ENCODE measurements at places on chromosomes 6 and 20. TPM values are rescaled to one million over a fixed set of nuclear protein-coding genes. Genes with fewer than 3 reads are reported as not detected.

The NRN1 gene
- 0.68 TPM for total RNA-seq

The RIPOR2 gene
- total RNA-seq = 10.3 TPM

DNA sequence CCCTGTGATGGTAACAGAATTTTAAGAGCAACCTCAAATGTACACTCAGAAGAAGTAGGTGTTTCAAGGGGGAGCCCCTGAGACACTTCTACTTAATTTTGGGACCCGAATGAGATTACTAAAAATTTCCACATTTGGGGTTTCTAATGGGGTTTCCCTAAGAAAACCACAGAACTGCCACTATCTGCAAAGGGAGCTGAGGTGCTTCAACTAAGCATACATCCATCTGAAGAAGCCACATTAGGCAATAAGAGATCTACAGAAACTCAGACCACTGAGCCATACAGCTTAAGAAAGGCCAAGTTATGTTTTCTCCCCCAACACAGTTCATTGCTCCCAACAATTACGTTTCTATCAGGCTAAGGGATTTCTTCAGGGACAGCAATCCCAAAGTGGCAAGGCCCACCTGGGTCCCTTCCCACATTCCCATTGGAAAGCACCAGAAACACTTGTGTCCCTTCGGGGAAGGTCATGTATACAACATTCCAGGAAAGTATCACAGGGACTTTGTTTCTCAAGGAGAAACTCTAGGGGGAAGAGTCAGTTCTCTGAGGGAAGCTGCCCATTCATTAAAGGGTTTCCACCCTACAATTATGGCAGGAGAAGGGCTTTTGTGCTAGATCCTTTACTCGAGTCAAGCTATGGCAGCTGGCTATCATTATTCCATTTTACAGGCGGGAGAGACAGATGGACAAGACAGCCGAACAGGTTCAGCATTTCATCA lies 5.0 kb downstream of the BCL2L1 start:
- no peak overlapping the region for H3K4me3 ChIP-seq
- no peaks in the 10 kb centered on the region for H3K27me3 ChIP-seq
- H3K36me3 ChIP-seq = peaks cover 61% of the 10 kb centered on the region
- H3K4me1 ChIP-seq = peaks cover 25% of the 10 kb centered on the region
- H3K27ac ChIP-seq = no peak overlapping the region
- DNase-seq = no peak

GRCh38 chr6:3277851-3278416 lies 19.2 kb downstream of the PSMG4 start:
- H3K27me3 ChIP-seq = no peaks in the 10 kb centered on the region
- DNase-seq = no peak
- H3K27ac ChIP-seq = peak overlapping the region; percentile 29
- H3K4me1 ChIP-seq = peaks cover 9% of the 10 kb centered on the region

GRCh38 chr6:64062960-64063683 lies 427.5 kb downstream of the PHF3 start:
- no peaks in the 10 kb centered on the region for H3K36me3 ChIP-seq
- no peak overlapping the region for H3K27ac ChIP-seq
- no peaks in the 10 kb centered on the region for H3K27me3 ChIP-seq
- no peaks in the 10 kb centered on the region for H3K4me1 ChIP-seq

All from endodermal cell (in vitro differentiated cells).